ENCODE measurements at places on chromosomes 6 and 20.
A peak's percentile ranks its signal among the peaks of the same experiment; 100 is the strongest.

- DNase-seq = no peak
Measured at GRCh38 chr6:106086814-106087175, 659 bp downstream of the PRDM1 start.

GRCh38 chr20:3652221-3652620 is 11.0 kb downstream of the GFRA4 start:
- no peak for DNase-seq

DNA sequence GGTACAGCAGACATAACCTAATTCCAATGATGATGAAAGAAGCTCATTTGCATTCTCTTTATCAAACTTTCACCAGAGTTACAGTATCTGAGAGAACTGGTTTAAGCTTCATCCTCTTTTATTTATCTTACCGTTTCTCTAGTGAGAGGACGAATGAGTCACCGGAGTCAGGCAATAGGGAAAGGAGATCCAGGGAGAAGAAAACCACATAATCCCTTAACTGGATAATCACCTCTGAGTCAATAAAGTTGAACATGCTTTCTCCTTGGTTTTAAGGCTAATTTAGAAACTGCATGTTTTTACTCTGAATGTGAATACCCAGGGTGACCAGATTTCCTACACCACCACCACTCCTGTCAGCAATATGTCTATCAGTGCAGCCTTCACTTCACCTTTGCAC is 313.7 kb upstream of the TBX18 start:
- DNase-seq = no peak

GRCh38 chr20:47357296-47358038 is 968 bp upstream of the ZMYND8 start:
- DNase-seq = peak; percentile 64

DNA sequence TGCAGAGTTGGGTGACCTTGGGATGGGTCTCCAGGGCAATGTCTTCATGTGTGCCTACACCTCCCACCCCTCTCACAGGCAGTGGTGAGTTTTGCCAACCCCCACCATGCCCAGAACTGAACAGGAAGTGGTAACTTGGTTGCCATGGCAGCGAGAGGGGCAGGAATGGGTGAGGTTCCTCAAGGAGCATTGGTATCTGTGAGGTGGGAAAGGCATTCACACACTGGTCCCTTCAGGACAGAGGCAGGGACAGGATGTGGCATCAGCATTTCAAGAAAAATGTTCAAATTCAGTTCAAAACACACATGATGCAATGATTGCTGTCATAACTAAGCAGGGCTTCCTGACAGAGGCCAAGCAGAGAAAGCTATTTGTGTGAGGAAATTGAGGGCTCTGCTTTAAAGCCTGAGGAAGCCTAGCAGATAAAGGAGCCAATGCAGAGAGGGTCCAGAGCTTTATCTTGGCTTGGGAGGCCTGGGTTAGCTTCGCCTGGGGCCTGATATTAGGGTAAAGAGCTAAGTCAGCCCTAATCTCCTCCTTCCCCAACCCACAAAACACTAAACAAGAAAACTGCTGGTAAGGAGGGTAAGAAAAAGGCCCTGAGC is 551 bp downstream of the TREML2 start:
- peak; percentile 9 for DNase-seq

DNA sequence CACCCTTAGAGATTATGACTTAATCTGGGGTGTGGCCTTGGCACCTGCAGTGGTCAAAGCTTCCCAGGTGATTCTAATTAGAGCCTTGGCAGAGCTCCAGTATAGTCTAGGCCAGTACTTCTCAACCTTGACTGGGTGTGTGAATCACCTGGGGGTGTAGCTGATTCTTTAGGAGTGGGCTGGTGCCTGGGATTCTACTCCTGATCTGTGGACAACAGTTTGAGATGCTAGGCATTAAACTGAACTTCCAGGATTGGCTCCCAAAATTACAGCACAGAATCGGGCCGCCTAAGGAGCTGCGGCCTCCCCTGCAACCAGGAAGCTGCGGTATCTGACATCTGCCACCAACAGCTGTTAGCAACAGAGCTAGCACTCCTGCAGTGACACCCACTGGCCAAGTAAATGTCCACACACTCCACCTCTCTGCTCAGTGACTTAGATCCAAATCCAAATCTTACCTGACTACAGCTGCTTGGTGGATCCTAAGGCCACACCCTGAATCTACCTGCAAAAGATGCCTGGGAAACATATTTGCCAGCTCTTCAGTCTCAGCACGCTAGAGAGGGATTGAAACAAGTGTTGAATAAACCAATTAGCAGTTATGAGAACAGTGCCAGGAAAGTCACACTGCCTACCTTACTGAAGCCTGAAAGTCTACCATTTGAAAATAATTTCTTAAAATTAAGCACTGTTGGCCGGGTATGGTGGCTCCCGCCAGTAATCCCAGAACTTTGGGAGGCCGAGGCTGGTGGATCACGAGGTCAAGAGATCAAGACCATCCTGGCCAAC is 126.7 kb downstream of the UNC5CL start:
- no peak for DNase-seq

GRCh38 chr6:6986344-6986743 is 121.4 kb upstream of the RREB1 start:
- DNase-seq = no peak

DNA sequence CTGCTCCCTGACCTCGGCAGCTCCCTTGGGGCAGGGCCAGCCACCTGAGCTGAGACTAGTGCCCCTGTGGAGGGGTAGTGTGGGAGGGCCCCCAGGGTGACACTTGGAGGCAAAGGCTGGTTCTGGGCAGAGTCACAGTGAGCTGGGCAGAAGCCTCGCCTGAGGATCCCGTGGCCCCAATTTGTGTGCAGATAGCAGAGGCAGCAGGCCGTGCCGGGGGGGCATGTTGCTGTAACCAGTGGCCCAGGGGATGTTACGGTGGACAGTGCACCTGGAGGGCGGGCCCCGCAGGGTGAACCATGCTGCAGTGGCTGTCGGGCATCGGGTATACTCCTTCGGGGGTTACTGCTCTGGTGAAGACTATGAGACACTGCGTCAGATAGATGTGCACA is 2.9 kb downstream of the KLHDC3 start:
- no peak for DNase-seq

GRCh38 chr20:46666306-46666705 is 15.0 kb upstream of the SLC13A3 start:
- no peak for DNase-seq

DNA sequence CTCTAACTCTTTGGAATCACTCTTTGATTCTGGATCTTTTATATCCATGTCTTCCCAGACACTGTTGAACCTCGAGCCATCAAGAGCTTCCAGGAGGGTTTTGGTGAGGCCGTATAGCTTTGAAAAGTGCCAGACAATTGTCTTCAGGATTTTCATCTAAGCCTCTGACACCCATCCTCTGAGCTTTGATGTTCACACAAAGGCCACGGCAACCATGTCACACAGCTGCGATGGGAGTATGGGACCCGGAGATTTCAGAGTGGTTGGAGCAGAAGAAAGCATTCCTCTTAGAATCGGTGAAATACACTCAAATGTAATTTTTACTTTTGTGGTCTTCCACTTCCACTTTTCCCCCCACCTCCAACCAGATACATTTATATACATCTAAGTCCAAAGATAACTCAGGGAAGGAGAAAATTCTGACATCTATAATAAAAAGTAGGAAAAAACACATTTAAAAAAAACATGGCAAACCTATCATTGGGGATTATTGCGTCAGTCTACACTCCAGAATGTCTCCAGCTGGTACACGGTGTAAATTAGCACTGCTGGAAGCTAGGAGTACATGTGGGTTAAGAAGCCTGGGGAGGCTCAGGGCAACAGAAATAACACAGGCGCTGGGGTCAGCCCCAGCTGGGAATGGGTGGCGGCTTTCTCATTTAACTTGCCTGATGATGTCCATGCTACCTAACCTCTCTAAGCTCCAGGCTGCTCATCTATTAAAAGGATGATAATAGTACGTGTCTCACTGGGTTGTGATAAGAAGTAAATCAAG is 92.7 kb downstream of the LY86 start:
- no peak for DNase-seq

GRCh38 chr6:51467231-51467952 is 620.0 kb downstream of the PKHD1 start:
- no peak for DNase-seq

- peak; percentile 37 for DNase-seq
Measured at GRCh38 chr6:166997768-166998255, 1.4 kb upstream of the CEP43 start.

GRCh38 chr6:31717499-31718222 is 2.5 kb downstream of the LY6G6D start:
- DNase-seq = no peak

- no peak for DNase-seq
Measured at GRCh38 chr6:169862892-169863525, 111.6 kb downstream of the ERMARD start.

GRCh38 chr20:63409834-63410435 is 48.8 kb upstream of the CHRNA4 start:
- no peak for DNase-seq

DNA sequence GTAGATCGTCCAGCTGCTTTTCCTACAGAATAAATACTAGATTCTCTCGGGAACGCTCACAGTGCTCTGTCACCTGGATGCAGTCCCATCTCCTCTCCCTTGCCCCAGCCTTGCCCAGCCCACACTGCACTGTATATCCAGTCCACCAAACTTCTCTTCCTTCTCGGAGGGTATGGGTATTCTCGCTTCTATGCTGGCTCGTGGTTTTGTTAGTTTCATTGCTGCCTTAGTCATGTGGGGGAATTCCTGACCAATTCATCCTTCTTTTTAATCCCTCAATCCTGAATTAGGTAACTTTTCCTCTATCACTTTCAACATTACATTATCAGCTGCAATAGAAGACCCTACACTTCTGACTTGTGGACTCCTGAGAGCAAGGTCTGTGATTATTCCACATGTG is 252.4 kb downstream of the GMDS start:
- no peak for DNase-seq

All from SW 1271 (cell line).